ENCODE measurements at places on chromosomes 5 and 9.

- no peak for DNase-seq
These were observed 3.4 kb downstream of the SMIM3 start for GRCh38 chr5:150781706-150782614.

DNA sequence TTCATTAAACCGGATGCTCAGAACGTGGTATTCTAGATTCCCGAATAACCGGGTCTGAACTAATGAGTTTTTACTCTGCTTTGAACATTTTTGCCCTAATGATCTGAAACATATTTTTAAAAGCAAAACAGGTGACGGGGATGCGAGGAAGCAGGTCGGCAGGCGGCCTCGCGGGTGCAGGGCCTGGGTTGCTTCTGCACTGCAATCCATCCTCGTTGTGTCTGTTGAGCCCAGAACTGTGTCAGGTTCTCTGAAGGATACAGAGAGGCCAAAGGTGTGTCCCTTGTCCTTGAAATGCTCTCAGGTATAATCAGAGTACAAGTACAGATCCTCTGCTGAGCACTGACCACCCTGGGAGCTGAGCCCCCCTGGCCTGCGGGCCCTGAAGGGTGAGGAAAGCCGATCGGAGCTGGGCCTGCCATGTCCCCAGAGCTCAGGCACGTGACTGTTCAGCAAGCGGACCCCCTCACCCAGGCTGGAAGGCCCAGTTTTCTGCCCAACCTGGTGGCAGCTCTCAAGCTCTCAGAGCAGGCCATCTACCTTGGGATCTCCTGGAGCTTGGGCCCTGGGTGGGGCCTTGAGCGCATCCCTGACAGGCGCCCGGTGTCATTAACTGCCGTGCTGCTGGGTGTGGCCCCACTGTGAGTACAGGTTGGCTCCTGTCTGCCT is 151.8 kb downstream of the OLFM1 start:
- no peak for DNase-seq

DNA sequence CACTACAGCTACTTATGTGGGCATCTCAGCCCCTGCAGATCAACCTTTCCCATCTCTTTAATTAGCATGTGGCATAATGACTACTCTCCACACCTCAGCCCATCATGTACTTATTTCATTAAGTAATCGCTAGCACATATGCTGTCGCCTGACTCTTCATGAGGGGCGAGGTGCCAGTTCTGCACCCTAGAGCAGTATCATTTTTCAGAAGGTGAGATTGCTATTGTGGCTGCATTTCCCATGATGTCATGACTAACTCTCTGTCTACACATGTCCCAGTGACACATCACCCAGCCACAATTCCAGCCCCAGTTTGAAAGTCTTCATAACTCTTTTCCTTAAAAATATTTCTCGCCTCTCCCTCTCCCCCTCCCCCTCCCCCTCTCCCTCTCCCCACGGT is 7.6 kb upstream of the F2RL1 start:
- DNase-seq = no peak

- no peak for DNase-seq
These were observed 8.0 kb downstream of the GLIPR2 start for GRCh38 chr9:36144309-36145232.

- no peak for DNase-seq
These were observed 241.9 kb downstream of the SAXO1 start for GRCh38 chr9:18791074-18791473.

DNA sequence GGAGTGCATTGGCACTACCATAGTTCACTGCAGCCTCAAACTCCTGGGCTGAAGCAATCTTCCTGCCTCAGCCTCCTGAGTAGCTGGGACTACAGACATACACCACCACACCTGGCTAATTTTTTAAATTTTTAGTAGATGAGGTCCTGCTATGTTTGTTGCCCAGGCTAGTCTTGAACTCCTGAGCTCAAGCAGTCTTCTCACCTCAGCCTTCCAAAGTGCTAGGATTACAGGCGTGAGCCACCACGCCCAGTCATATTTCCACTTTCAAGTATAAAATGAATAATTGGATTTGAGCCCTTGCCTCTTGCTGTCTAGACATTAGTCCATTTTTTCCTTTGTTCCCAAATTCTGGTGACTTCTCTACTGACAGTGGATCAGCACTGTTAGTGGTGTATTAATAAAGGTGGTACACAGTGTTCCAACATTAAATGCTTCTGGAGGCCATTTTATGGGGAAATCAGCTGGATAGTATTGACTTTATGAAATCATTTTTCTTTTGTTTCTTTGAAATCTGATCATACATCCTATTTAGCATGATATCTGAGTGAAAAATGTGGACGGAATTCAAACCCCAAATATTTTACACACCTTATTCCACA is 15.9 kb downstream of the ATP6V0E1 start:
- DNase-seq = no peak

DNA sequence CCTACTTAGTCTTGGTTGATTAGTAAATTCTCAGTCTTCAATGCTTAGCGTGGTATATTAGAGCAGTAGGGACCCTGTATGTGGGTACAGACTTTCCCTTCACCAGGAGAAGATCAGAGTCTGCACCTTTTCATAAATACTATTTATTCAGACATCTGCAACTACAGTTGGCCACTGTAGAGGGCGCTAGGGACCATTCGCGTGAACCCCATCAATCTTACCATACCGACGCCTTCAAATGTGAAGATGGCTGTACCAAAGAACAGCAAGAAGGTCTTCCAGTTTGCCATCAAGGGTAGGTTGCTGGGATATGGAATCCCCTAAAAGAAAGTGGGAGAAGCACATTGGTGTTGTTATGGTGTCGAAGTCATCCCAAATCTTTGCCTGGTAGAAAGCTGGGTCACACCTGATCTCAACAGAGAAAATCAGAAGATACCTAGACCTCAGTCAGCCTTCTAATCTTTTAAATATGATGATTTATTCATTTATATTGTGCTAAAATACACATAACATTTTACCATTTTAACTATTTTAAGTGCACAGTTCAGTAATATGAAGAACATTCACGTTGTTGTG is 19.1 kb downstream of the SLC36A3 start:
- DNase-seq = no peak

DNA sequence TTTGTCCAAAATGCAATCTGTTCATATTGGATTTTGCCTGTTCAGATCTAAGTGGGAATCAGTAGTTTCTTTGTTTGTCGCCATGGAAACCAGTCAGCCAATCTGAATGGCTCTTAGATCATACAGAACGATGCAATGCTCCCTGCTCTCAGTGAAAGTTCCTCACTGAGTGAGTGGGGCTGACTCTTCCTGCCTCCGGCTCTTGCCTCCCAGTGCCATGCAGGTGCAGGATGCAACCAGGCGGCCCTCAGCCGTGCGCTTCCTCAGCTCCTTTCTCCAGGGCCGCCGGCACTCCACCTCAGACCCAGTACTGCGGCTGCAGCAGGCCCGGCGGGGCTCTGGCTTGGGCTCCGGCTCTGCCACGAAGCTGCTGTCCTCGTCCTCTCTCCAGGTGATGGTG is at the start of gene PTPDC1:
TSS of gene PTPDC1 (plus strand) at position 151 of the 400 bp plus-strand sequence. CDS start at position 218, 67 bp downstream.
- DNase-seq = no peak

DNA sequence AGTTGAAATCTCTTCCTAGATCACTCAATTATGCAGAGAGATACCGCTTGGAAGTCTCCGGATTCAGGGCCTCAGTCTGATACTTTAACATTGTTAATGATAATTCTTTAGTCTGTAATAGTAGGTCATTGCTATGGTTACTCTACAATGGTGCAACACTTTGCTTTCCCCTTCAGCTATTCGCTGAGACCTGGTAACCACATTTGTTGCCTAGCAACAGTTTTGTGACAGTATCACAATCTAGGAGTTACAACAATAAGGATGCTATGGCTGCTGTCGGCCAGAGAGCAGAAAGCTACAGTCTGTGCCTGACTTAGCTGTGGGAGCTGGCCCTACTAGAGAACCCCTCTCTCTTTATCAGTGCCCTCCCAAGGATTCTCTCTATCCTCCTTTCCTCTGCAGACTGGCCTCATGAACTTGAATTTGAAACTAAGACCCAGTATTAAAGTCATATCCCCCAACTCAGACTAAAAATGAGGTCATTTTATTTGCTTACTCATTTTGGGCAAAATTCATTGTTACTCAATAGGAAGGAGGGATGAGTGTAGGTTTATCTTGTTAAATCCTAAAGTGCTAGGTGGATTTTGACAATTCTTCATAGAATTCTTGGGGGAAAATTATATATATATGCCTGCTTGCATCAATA is 39.3 kb downstream of the NR2F1 start:
- no peak for DNase-seq

DNA sequence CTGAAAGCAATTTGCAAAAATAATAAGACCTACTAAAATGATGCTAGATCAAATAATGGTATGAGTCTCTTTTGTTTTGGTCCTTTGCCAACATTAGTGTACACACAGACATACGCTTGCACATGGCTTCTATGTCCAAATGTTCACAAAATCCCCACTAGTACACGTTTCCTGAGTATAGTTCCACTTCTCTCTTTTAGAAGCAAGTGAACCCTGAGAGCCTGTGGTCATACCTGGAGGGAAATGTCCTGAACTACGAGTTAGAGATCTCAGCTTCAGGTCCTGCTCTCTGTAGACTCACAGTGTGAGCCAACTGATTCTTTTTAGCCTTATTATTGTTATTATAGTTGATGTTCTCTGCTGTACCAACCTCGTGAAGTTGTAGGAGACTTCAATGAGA is 47.3 kb upstream of the ACTBL2 start:
- no peak for DNase-seq

- DNase-seq = no peak
These were observed 779 bp downstream of the FAM13B start for GRCh38 chr5:138032028-138032571.

GRCh38 chr9:86353655-86354010 is 577 bp downstream of the TUT7 start:
- peak; percentile 5 for DNase-seq

GRCh38 chr9:127856729-127857116 is 2.3 kb upstream of the ENG start:
- no peak for DNase-seq

- no peak for DNase-seq
These were observed 514.9 kb upstream of the ARRDC3 start for GRCh38 chr5:91898019-91898418.

DNA sequence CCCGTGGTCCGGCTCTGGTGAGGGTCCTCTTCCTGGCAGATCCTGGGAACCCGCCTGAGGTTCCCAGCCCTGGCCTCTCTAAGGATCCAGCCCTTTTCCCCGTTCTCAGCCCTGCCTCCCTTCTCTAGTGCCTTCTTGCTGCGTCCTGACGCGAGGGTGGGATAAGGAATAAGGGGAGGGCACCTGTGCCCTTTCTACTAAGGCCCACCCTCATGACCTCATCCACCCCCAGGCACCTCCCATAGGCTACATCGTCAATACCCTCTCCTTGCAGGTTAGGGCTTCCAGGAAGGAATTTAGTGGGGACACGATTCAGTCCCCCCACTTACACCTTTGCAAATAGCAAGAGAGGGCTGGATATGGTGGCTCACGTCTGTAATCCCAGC is 10.7 kb upstream of the DIPK1B start:
- no peak for DNase-seq

DNA sequence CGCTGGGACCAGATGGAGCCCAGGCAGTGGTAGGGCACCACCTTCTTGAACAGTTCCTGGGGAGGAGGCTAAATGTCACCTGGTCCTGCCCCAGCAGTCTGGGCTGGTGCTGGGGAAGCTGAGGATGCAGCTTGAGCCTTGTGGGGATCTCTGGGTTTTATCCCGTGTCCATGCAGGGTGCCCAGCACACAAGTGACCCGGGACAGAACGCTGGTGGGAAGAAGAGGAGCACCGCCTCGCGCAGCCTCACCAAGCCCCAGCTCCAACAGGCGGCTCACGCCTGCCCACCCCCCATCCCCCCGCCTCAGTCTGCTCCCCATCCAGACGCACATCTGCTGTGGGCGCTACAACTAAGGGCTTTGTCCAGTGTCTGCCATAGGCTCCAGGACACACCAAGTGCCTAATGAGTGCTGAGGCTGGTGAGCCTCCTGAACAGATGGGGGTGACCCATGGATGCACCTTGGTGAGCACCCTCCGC is 13.8 kb downstream of the RALGDS start:
- no peak for DNase-seq

GRCh38 chr9:8872802-8873201 is 1073.2 kb upstream of the DMAC1 start:
- DNase-seq = no peak

DNA sequence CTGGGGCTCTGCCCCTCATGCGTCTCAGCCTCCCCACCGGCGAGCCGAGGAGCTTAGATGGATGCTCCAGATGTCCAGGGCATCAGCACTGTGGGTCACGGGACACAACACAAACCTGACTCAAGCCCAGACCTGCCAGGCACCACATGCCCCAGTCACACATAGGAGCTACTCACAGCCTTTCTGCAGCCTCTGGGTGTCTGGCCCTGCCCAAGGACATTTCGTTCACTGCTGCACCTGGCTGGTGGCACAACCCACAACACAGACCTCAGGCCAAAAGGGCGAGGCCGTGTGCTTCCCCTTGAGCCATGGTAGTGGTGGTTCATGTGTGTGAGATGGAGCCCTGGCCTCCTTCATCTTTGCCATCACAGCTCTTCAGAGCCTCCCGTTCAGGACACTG is 89.6 kb upstream of the FCN2 start:
- DNase-seq = no peak

GRCh38 chr5:84688566-84688965 is 303.9 kb upstream of the EDIL3 start:
- DNase-seq = no peak

Data from stimulated activated CD4-positive, alpha-beta T cell treated with anti-CD3 and anti-CD28 coated beads, Interleukin-4, amount 100 ng/mL, for 1 hour (primary cell).